Foreskin fibroblast (primary cell): ENCODE measurements at places on chromosomes 4 and X.

DNA sequence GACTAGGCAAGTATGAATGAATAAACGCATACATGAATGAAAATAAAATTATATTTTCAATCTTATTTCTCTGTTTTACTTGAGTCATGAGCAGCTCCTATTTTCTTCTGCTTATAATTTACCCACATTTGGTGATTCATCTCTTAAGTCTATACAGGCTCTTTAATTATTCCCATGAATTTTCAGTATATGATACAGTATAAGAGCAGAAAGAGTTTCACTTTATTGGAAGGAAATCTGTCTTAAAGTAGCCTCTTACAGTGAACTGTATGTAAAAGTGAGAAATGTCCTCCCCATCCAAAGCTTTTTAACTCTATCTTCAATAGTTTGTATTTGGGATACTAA is 50.8 kb downstream of the TMEM165 start:
- DNase-seq = no peak

DNA sequence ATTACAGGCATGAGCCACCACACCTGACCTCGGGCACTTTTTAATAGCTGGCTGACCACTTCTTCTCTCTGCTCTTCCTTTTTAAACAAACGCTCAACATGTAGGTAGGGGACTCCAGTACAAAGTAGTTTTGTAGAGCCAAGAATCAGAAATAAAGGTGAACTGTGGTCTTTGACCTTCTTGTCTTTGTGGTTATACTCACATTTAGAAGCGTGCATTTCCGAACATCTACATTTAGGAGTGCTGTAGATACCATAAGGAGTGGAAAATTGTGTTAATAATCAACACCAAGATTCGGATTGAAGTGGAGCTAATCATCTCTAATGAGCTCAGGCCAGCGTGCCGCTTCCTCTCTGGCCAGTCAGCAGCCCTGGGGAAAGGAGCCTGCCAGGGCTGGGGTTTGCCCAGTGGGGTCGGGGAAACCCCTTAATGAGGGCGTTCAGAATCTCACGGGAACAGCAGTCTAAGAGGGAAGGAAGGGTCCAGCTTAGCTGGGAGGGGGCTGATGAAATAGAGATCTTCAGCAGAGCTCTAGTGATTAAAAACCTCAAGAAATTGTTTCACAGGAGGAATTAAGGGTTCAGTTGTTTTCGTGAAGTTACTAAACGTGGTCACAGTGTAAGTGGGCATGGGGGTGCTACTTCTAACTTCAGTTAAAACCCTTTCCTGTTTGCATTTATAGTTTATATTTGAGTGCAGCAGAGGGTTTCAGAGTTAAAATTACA is 81.2 kb downstream of the GAB1 start:
- DNase-seq = no peak

- DNase-seq = no peak
Observed at GRCh38 chr4:7596918-7597606, 162.3 kb upstream of the PSAPL1 start.

DNA sequence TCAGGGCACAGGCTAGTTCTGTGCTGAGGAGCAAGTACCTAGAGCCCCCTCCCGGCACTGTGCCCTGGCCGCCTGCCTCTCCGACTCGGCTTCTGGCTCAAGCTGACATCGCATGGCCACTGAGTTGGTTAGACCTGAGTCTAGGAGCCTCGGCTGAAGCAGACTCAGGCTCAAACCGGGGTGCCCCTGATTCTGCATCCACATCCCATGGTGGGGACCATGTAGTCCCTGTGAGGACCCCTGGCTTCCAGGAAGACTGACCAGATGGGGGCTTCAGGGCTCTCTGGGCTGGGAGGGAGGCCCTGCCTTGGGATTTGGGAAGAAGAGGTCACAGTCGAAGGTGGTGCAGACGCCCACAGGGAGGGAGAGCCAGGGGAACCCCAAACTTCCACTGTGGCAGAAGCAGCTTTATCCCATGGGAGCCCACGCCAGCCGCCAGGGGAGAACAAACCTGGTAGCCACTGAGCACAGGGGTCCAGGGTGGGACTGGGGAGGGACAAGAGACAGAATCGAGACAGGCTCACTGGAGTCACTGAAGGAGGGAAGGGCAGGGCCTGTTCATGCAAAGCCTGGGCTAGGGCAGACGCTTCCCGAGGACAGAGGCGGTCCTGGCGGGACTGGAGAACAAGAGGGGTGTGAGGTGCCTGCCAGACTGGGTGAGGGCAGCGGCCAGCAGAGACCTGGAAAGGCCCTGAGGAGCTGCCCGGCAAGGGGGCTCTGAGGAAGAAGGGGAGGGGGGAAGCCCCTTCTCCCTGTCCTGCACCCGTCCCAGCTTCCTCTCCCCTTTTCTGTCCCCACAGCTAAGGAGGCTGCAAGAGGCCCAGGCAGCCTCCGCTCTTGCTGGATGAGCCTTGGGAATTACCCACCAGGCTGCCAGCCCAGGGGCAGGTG is 1.1 kb downstream of the PDE6B start:
- no peak for DNase-seq

- DNase-seq = peak; percentile 84
Observed at GRCh38 chr4:76198411-76199237, 15.0 kb downstream of the SCARB2 start.

GRCh38 chr4:3819210-3819919 is 53.2 kb downstream of the ADRA2C start:
- no peak for DNase-seq

DNA sequence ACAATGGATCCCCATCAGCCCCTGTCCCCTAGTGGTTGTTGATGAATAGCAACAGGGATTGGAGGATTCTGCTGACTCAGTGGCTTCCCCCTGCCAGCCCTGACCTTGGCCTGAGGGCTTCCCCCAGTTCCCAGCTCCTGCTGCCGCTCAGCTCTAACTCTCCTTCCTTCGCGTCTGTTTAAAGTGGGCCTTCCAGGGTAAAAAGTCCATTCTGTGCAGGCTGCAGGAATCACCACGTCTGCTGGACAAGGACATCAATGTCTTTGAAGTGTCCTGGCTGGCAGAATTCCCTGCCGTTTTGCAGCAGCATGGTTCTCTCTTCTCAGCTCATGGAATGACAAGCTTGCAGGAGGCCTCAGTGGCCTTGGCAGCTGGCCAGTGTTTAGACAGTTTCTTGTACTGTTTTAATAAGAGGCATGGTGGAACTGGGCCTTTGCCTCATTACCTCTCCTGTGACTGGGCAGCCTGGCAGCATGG is 152.5 kb upstream of the STX18 start:
- DNase-seq = peak; percentile 51

DNA sequence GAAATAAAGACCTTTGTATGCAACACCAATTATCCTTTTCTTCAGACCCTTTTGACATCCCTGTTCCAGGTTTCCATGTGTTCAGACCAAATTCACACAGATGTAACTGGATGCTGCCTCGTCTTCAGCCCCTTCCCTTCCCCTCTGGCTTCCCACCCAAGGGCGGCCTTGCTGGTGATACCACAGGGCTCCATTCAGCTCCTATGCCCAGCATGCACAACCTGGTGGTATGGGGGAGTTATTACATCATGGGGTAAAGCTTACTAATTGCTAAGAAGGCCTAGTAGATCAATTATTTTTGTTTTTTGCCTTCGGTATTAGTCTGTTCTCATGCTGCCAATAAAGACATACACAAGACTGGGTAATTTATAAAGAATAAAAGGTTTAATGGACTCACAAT is 317.0 kb upstream of the CXXC4 start:
- DNase-seq = no peak
